Activated T-cell treated with anti-CD3 and anti-CD28 coated beads for 4 hours (primary cell): ENCODE measurements at places on chromosomes 5 and 9.
A peak's percentile ranks its signal among the peaks of the same experiment; 100 is the strongest.

DNA sequence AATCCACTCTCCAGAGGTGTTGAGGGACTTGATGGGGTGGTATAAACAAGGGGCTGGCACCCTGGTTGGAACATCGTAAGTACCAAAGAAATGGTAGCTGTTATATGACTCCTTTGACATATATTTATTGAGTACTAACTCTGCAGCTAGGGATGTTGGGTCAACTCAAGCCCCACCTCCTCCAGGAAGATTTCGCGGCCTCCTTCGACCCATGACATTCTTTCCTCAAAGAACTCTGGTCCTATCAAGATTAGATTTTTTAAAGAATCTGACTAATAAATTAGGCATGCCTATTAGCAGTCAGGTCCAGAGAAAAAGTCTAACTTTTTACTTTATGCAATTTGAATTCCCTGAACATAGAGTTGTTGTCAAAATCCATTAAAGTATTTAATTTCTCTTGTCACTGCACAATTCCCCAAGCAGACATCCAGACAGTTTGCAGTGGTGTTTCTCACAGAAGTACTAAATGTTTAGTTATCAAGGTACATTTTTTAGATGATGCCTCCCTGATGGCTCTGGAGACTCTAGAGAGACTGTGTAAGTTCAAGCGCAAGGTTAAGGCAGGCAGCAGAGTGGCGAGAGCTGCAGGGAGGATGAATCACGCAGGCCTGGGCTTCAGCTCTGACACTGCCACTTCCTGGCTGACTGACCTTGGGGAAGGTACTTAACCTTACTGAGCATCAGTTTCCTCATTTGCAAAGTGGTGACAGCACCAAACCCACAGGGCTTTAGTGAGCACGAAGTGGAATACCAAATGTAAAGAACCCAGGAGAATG is 209.6 kb downstream of the TTLL11 start:
- no peak for DNase-seq

GRCh38 chr9:132631280-132631679 is 38.5 kb downstream of the DDX31 start:
- DNase-seq = no peak

GRCh38 chr9:4640027-4640426 is 22.1 kb upstream of the PLPP6 start:
- DNase-seq = peak; percentile 19

GRCh38 chr5:141734501-141735229 is 52.6 kb upstream of the ARAP3 start:
- no peak for DNase-seq

- no peak for DNase-seq
Measured at GRCh38 chr5:156446526-156446925, 119.6 kb downstream of the SGCD start.

GRCh38 chr5:140607031-140607430 is 25.9 kb downstream of the CD14 start:
- DNase-seq = no peak

- DNase-seq = no peak
Measured at GRCh38 chr9:76605321-76605900, 146.4 kb downstream of the GCNT1 start.

DNA sequence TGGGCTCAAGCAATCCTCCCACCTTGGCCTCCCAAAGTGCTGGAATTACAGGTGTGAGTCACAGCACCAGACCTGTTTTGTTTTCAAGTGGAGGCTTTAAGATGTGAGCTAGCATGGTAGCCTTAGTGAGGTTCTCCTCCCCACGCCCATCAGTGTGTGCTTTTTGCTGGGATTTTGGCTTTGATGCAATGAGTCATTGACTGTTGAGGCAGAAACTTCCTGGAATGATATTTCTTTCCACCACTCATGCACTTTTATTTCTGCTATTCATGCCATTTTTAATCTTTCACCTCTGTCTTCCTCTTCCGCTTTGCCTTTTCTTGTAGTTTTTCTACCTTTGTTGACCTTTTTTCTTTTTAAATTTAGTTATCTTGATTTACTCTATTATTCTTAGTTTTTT is 4.2 kb upstream of the NFIL3 start:
- no peak for DNase-seq

- no peak for DNase-seq
Measured at GRCh38 chr5:154770111-154770510, 14.9 kb downstream of the LARP1 start.
